Esophagus squamous epithelium (tissue), 5 donors: ENCODE measurements at places on chromosomes 3 and 15.

GRCh38 chr15:58444658-58445332 is 13.0 kb downstream of the LIPC start:
- DNase-seq = no peak

GRCh38 chr3:33650495-33650894 is 67.6 kb downstream of the CLASP2 start:
- no peak for DNase-seq

DNA sequence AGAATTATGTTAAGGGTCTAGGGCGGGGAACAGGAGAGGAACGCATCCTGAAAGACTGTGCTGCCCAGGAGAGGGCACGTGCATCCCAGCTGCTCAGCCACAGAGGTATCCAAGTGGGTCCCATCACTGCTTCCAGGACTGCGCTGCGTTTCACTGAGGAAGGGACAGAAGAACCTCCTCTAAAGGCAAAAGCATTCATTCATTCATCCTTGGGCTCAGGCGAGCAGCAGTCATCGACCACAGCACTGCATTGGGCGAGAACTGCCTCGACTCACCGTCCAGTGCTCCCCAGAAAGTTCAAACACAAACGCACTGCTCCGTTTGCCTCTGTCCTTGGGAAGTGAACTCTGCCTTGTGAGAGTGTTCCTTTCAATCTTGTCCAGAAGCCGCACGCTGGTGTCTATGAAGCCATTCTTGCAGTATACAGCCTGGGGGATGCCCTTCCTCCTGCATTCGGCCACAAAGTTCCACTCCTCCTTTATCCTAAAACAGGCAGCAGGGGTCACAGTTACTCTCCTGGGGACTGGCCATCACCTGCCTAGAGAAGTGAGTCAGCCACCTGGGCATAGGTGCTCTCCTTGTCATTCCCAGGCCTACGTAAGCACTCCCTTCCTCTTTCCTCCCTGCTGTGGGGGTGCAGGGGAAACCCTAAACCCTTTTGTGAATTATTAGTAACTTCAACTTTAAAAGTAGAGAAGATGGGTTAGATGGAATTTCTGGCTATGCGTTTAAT is 21.2 kb downstream of the LRRC2 start:
- no peak for DNase-seq

- no peak for DNase-seq
Observed at GRCh38 chr3:138782755-138783154, 52.0 kb downstream of the PIK3CB start.

GRCh38 chr3:4950948-4951347 is 28.3 kb upstream of the BHLHE40 start:
- DNase-seq = no peak

- no peak for DNase-seq
Observed at GRCh38 chr3:193250492-193250891, 9.5 kb downstream of the PLAAT1 start.

- no peak for DNase-seq
Observed at GRCh38 chr3:190089711-190090110, 31.0 kb downstream of the P3H2 start.

DNA sequence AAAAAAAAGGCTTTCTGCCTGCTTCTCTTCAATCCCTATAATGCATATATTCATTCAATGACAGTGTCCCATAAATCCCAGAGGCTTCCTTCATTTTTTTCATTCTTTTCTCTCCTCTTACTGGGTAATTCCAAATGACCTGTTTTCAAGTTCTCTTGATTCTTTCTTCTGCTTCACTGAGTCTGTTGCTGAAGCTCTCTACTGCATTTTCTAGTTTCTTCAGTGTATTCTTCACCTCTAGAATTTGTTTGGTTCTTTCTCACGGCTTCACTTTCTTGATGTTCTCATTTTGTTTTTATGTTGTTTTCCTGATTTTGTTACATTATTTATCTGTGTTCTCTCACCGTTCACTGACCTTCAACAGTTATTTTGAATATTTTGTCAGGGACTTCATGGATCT is 141.6 kb downstream of the SCAPER start:
- DNase-seq = no peak

GRCh38 chr15:88987934-88988671 is 74.9 kb upstream of the MFGE8 start:
- DNase-seq = no peak

DNA sequence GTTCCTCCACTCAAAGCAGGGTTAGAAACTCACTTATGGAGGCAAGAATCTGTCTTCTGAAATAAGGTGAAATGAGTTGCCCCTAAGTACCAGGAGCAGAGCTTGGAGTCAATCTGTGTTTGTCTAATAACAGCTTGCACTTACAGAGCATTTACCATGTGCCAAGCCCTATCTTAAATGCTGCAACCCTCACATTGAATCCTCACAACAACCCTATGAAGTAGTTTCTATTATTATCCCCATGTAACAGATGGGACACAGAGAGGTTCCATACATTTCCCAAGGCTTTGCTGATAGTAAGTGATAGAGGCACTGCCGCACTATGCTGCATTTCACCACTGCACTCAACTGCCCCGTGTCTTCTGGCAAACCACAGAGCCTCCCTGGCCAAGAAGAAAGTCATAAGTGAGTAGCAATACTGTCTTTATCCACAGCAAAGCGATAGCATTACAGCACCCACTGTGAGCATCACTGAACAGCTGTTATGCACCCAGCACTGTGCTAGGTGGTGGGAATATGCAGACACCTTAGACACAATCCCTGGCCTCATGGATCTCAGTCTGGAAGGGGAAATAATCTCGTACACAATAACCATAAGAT is 141.5 kb downstream of the SSR3 start:
- DNase-seq = no peak

- no peak for DNase-seq
Observed at GRCh38 chr3:130950124-130950523, 56.2 kb downstream of the ATP2C1 start.

GRCh38 chr3:45959201-45959600 is 15.9 kb downstream of the CXCR6 start:
- no peak for DNase-seq

DNA sequence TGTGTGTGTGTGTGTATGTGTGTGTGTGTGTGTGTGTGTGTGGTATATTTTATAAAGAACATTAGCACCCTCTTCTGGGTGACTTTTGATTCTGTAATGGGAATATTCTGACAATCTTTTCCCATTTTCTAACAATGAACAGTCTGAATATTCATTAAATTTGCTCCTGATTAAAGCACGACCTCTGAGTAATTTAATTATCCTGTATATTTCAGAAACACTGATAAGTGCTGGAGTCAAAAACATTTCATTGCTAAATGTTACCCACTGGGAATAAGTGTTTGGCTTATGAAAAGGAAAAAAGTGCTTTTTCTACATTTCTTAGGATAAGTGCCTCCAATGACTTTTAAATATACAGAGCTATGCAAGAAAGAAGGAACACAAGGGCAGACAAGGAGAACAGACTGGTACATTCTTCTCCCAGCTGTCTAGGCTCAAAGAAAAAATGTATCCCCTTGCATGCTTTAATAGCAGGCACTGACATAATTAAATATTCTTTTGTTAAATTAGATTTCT is 32.3 kb upstream of the SYNPR start:
- no peak for DNase-seq

DNA sequence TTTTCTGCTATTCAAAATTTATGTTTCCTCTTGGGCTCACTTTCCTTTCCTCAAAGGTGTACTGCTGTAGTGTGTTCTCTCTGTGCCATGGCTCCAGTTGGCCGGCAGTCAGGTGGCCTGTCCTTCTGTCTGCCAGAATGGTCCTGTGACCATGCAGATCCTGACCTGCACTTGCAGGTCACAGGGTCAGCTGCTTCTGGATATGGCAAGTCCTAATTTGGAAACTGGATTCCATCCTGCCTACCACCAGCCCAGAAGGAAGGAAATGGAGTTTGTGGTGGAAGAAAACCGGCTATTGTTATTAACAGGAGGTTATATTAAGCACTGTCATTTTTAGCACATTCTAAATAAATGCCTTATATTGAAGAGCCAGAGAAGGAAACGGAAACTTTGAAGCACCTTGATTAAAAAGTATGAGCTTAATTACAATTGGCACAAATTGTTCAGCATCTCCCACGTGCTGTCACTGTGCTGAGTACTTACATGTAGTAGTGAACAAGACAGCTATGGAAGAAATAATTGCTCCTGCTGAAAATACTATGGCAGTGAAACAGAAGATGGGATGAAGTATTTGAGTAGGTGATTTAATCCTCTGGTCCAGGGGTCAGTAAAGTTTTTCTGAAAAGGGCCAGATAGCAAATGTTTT is 362.8 kb downstream of the PTPRG start:
- no peak for DNase-seq

DNA sequence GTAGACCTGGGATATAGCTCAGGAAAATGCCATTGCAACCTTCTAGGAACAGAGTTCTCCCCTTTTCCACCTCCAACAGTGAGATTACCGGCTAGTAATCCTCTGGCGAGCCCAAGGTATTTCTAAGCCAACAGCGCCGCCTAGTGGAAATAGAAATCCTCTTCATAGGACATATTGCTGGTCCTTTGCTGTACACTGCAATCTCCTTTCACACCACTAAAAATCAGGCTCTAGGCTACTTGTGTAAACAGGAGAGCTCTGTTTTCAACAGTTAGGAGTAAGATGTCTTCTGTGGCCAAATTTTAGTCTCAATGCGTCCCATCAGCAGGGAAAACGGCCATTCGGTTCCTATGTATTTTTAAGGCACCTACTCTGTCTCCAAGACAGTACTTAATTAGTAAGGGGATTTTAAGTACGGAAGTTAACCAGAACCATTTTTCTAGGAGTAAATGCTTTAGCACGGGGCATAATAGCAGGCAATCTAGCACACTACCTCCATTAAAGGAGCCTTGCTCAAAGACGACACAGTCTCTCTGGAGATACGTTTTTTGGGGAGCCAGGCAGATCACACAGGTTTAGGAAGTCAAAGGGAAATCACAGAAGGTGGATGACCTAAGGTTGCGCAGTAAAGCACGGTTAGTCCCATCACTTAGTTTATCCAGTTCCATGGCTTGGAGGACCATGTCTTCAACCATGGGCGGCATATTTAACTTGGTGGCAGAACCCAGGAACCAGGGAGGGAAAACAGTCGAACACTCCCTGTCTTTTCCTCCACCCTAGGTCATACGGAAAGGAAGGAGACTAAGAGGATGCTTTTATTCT is 43.8 kb downstream of the NCEH1 start:
- no peak for DNase-seq

DNA sequence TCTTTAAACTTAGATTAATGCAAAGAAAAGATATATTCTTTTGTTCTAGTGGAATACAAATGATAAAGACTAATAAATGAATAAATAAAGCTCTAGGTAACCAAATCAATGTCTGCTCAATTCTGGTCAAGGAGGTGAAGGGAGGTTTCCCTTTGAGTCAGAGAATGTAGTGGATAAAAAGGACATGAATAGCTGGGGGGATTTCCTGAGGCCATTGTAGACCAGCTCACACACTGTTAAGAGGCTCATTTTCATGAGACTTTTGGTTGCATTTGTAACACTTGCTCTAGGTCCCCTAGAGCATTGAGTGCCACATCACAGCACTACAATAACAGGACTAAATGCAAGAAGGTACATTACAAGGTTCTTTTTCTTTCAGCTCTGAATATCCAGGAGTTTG is 170.7 kb downstream of the TIGIT start:
- no peak for DNase-seq

DNA sequence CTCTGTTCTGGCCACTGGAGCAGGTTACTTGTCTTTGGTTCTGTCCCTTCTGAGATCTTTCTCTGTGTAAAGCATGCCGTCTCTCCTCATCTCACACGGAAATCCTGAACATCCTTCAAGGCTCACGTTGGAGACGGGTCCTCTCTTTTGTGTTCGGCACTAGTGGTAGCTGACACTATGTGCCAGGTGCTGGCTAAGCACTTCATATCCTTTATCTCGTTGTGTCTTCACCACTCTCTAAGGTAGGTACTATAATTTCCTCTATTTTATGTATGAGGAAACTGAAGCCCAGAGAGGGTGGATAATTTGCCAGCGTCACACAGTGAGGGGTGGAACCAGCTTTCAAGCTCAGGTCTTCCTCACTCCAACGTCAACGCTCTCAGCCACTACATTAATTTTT is 1.2 kb downstream of the IFT122 start:
- DNase-seq = no peak

DNA sequence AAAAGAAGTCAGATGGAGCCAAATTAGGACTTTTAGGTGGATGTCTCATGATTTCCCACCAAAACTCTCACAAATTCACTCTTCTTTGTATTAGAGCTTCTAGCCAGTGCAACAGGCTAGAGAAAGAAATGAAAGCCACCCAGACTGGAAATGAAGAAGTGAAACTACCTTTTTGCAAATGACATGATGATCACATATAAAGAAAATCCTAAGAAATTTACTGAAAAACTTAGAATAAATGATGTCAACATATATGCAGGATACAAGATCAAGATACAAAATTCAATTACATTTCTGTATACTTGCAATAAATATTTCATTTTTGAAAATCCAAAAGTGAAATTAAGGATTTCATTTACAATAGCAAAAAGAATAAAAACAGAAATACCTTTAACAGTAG is 110.8 kb downstream of the LRIG1 start:
- no peak for DNase-seq

DNA sequence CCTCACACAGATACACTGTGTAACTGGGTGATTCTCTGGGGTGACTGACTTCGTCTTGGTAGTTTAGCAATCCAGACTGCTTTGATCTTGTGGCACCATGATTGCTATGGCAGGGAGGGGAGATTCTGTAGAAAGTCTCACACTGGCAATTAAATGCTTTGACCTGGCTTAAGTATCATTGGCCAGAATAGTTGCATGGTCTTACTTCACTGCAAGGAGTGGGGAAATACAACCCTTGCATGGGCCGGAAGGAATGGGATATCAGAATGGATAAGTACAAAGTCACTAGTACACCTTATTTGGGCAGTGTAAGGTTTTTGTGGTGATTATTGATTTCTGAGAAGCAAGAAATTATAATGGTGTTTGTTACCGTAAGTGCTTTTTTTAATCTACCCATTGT is 153.8 kb downstream of the UBE2E2 start:
- DNase-seq = no peak

GRCh38 chr3:138300647-138301046 is 29.0 kb downstream of the NME9 start:
- DNase-seq = no peak

DNA sequence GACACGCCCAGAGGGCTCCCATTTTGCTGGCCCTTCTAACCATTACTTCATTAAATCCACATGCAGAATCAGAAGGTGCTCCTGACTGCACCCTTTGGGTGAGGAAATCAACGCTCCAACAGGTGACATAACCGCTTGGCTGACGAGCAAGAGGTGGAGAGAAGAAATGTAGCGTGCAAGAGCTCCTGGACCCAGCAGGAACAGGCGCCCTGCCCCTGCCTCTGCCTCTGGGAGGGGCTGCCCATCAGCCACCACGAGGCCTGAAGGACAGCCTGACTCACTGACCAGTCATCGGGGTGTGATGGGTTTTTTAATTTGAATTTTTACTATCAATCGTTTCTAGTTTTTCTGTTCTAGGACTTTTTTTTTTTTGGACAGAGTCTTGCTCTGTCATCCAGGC is 218.2 kb downstream of the ADAMTS17 start:
- no peak for DNase-seq

DNA sequence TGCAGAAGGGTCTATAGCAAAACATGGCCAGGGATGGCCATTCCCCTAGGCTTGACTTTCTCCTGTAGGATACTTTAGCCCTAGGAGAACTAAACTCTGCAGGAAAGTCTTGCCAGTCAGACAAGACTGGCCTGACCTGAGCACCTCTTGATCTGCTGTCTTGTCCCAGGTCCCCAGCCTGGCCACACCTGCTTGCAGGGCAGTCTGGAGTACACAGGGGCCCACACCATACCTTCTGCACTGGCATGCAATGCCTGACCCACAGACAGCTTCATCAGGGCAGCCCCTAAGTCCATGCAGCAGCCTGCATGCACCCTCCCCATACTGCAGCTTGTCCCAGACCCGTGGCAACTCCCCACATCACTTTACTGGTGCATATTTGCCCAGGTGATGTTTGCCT is 204.6 kb downstream of the LRRC3B start:
- no peak for DNase-seq
